ENCODE measurements at places on chromosomes 7 and 10.

DNA sequence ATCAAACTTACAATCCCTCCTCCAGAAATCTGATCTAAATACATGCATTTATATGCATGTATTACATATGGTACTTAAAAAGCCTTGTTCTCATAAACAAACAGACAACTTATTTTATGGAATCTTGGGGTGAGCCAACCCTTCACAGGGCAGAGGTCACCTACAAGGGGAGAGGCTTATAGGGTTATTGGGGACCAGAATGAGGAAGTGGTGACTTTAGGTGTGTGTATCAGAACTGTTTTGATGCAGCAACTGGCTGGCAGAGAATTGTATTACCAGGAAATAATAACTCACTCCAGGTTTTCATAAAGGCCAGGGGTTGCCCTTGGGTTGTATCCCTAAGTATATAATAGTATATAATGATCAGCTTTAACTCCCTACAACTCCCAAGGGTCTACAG is 91.1 kb downstream of the SVIL start:
- no peak for DNase-seq

- no peak for DNase-seq
Measured at GRCh38 chr7:42645906-42646305, 266.0 kb downstream of the C7orf25 start.

- DNase-seq = no peak
Measured at GRCh38 chr10:98030991-98031431, 590 bp upstream of the CRTAC1 start.

DNA sequence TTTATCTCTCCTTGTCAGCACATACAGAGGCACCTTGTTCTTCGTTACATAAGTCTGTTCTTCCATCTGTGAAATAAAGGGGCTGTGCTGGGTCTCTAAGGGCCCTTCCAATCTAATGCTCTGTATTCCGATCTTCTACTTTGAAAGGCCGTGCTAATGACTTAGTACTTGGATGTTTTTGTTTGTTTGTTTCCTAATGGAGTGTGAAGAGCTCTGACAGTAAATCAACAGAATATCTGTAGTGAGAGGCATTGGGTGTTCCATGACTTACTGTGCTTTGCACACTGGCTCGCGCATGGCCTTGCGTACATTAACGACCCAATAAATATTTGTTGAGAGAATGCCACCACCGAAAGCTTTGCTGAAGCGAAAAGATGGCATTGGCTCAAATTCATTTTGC is 162.1 kb downstream of the CHN2 start:
- DNase-seq = no peak

DNA sequence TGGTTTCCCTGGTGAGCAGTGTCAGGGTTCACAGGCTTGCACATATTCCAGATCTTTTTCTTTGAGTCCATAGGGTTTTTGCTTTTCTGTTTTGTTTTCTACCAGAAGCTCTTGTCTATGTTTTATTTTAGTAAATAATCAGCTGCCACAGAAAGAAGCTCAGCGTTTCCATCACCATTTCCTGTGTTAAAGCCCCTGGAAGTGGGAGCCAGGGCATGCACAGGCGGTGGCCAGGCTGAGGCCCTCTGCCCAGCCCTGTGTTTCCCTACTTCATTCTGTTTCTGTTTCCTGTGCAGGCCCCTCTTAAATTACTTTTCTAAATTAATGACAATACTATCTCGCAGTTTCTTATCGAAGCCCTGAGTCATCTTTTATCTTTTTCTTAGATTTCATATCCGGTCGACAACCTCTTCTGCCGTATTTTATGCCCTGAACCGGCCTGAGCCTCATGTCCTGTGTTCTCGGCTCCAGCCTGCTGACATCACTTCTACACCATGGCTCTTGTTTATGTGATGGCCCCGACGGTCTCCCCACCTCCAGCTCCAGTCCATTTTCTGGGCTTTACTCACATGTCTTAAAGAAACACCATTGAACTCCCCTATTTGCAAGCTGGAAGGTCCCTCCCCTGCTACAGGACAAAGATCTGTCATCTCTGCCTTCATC is 442.2 kb downstream of the TCERG1L start:
- no peak for DNase-seq

GRCh38 chr10:52678611-52679010 is 94.0 kb downstream of the MBL2 start:
- DNase-seq = no peak
